ENCODE measurements at places on chromosomes 13 and 19.

DNA sequence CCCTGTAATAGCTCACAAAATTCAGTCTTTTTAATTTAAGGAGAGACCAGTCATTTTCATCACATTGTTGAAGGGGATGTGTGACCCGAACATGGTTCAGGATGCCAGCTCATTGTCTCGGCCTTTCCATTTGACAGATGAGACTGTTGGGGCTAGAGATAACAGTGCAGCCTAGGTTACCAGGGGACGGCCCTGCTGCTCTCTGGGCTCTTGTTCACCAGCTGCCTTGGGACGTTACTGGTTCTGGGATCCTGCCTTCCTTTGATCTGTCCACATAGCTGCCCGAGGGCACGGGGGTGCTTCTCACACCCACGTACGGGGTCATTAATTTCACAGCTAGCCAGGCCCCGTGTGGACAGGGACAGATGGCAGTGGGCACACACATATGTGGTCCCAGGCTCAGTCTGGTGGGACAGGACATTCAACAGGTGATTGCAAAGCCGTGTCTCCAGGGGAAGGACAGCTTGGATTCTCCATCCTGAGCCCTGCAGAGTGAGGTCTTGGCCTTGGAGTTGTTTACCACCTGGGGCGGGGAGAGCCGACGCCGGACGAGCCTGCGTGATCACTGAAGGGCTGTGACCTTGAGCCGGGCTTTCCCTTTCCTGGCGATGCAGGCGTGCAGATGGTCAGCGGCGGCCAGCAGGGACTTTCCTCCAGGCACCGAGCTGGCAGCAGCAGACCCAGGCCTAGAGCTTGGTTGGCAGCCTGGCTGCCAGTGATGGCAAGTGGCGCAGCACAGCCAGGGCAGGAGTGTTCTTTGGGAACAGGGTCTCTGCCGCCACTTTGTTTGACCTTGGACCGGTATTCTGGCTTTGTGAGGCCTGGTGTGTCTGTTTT lies 26.7 kb upstream of the NPAS1 start:
- no peak for DNase-seq

- DNase-seq: no peak
Observed at GRCh38 chr13:106688940-106689339, 121.0 kb upstream of the ARGLU1 start.

DNA sequence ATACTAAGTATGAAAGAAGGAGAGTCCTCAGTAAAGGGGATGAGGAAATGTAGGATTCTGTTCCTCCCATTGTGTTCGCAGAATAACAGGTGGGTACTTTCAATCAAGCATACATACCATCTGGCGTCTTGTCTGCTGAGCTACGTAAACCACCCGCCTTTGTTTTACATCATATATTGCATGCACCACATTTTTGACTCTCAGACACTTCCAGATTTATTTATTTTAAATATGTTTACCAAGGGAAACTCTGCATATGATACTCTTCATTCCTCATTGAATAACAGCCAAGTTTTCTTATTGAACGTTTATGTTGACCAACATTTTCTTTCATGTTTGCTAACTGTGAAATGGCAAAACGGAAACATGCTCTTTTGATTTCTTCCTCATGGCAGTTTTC lies 174.1 kb downstream of the FGF14 start:
- no peak for DNase-seq

DNA sequence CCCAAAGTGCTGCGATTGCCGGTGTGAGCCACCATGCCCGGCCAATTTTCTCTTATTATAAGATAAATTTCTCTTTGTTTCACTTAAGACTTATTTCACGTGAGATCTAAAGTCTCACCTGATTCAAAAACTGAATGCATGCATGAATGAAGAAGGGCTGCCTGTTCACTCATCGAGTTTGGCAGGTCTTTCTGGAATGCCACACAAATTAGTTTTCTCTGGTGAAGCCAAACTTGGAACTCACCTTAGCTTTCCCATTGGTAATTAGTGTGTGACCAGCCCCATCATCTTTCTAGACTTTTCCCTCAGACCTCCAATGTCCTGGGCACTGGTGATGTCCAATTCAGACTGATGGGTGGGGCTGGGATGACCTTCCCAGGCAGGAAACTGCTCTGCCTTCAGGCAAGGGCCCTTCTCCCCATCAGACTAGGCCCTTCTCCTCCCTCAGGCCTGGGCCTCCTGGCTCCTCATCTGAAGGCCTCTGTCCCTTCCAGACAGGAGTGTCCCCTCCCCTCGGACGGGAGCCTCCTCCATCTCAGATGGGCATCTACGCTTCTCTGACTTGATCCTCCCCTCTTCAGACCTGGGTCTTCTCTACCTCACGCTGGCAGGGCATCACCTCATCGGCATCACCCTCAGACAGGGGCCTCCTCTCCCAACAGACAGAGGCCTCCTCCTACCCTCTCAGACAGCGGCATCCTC lies 14.4 kb downstream of the C3 start:
- DNase-seq: no peak

GRCh38 chr13:113064534-113065405 lies 40.8 kb upstream of the F7 start:
- DNase-seq: no peak

DNA sequence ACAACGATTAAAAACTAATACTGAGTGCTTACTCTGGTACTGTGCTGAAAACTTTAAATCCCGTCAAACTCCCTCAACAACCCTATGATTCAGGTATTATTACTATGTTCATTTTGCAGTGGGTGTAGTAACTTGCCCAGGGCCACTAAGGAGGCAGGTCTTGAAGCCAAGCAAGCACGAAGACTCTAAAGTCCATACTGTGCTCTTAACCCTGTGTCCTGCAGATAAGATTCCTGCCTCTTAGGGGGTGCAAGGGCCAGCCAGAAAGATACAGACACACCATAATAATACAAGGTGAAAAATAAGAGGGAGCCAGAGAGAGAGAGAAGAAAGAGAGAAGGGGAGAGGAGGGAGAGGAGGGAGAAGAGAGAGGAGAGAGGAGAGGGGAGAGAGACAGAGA lies 95.5 kb downstream of the CDADC1 start:
- DNase-seq: no peak

DNA sequence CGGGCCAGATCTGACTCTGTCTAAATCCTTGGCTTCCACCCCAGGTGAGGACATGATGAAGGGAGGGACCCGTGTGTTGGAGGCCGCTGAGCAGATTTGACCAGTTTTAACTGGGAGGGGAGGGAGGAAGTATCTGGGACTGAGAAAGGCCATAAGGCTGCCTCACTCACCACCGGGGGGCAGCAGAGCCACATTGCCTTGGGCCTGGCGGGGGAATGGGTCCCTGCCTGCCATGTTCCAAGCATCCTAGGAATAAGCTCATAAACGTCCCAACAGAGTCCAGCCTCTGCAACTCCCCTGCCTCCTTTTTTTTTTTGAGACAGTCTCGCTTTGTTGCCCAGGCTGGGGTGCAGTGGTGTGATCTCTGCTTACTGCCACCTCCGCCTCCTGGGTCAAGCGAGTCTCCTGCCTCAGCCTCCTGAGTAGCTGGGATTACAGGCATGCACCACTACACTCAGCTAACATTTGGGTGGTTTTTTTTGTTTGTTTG lies 15.5 kb downstream of the MAST3 start:
- DNase-seq: peak; percentile 91

DNA sequence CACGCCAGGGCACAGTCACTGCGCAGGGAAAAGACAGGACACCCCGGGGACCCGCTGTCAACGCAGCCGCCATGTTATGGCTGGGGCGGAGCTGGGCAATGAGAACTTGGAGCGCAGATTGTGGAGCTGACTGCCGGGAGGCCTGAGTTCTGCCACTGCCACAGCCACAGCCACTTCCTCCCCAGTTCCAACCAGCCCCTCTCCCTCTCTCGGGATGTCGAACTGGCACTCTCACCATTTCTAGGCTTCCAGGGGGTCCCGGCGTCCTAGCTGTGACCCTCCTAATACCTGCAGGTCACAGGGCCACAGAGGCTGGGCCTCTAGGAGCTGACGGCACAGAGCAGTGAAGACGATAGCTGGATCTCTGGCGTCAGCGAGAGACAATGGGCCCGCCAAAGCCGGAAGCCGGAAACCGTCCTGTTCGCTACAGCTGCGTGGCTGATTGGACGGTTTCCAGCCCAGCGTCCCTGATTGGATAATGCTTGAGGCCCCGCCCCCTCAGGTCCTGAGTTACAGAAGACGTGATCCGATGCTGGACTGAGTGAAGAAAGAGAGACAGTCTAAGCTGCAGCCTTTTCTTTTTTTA lies at the start of gene ZNF506:
Gene ZNF506, minus strand, starts transcription at position 385 of the 586 bp plus-strand sequence. Its CDS starts 147 bp downstream, at position 238.
- peak; percentile 94 for DNase-seq

- no peak for DNase-seq
Observed at GRCh38 chr19:15320116-15320515, 12.2 kb downstream of the BRD4 start.

GRCh38 chr19:48405850-48406249 lies 12.4 kb downstream of the GRIN2D start:
- peak; percentile 41 for DNase-seq

GRCh38 chr19:49116544-49116943 lies 2.4 kb downstream of the LIN7B start:
- peak; percentile 62 for DNase-seq

- no peak for DNase-seq
Observed at GRCh38 chr13:23865906-23866305, 23.3 kb downstream of the MIPEP start.

GRCh38 chr19:45994456-45994997 lies 740 bp upstream of the CCDC61 start:
- peak; percentile 7 for DNase-seq

GRCh38 chr19:10424011-10424637 lies 3.8 kb downstream of the PDE4A start:
- DNase-seq: peak; percentile 79

DNA sequence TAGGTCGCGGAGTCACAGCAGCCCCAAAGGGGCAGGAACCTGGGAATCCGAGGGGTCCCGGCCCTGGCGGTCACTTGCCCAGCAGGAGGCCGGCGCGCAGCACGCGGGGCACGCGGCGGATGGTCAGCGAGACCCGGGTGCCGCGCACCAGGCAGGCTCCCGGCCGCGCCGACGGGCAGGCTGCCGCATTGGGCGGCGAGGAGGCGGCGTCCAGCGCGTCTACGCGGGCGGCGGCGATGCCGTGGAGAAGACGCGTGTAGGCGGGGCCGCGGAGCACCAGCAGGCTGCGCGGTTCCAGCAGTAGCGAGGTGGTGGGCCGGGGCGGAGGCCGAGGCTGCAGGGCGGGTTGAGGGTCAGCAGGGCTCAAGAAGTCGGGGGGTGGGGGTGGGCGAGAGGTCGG lies 607 bp upstream of the SYNE4 start:
- peak; percentile 52 for DNase-seq

DNA sequence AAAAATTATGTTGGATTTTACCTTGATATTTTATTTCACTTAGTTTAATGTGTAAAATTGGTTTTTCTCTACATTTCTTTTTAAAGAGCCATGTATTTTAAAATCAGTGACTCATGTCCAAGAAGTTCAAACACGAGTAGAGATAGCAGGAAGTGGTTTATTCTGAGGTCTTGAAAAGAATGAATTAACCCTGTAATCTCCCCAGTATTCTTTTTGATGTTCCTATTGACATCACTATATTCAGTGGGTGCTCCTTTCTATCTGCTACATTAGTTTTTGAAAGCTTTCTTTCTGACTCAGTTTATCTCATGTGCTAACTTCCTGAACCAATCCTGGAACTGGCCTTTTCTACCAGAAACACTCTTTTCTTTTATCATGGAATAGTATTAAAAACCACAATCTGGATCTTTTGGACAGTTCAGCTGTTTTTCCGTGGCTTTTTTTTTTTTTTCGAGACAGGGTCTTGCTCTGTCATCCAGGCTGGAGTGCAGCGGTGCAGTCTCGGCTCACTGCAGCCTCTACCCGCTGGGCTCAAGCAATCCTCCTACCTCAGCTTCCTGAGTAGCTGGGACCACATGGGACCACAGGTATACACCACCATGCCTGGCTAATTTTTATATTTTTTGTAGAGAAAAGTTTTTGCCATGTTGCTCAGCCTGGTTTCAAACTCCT lies 114.9 kb downstream of the PCCA start:
- peak; percentile 37 for DNase-seq

GRCh38 chr13:90896002-90896401 lies 451.5 kb upstream of the MIR17HG start:
- DNase-seq: no peak

- no peak for DNase-seq
Observed at GRCh38 chr13:50847501-50847900, 4.0 kb upstream of the DLEU7 start.

GRCh38 chr13:37929308-37929707 lies 59.7 kb upstream of the TRPC4 start:
- no peak for DNase-seq

DNA sequence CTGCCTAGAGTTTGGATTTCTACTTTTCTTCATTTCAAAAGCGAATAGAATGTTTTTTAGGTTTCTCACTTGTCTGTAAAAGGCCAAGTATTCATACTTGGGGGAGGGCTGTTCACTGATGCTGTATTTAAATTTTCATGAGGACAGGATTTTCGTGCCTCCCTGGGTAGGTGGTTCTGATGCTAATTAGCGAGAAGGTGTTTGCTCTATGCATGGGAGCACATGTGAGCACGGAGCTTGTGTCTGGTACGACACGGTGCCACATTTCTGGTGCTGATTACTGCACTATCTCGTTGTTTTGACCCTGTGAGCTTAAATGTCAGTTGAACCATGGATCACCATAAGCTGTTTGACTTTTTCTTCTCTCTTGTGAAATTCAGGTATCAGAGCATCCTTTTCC lies 45.8 kb downstream of the MTUS2 start:
- DNase-seq: no peak

- DNase-seq: no peak
Observed at GRCh38 chr13:49046002-49046401, 70.3 kb downstream of the FNDC3A start.

GRCh38 chr19:4379383-4380253 lies 20.7 kb downstream of the SH3GL1 start:
- no peak for DNase-seq

GRCh38 chr13:101661839-101662238 lies 209.4 kb downstream of the ITGBL1 start:
- DNase-seq: no peak

DNA sequence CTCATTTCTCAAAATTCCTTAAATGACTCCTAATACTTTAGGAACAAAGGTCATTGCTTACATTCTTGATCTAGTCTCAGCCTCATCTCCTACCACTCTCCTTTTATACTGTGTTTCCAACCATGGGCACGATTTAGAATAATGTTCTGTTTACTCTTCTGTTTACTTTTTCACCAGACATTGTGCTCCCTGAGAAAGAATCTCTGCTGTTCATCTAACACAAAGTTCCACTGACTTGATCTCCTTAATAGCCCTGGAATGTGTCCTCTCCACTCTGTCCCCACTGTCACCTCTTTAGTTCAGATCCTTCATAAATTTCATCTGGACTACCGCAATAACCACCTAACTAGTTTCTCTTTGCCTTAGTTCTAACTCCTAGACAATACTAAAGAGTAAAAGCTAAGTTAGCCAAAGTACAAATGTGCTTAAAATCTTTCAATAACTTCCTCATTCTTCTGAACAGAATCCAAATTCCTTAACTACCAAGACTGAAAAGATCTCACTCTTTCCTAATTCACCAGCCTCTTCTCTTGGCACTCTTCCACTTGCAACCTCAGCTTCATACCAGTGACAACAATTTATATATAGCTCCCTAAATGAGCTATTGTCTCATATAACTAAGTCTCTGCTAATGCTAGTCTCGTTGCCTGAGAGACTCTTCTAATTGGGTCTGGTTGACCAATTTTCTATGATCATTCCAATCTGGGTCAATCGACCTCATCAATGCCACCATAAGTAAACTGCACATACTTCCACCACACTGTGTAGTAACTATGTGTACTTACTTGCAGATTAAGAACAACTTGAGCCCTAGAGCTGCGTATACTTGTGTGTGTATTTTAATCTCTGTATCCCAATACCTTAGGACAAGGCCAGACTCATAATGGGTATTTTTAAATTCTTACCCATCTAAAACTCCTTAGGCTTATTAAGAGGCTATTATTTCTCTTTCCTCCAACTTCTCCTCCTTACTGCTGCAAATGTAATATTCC lies 179.9 kb downstream of the VWA8 start:
- DNase-seq: peak; percentile 12
